ENCODE measurements at places on chromosomes 7 and 10.

DNA sequence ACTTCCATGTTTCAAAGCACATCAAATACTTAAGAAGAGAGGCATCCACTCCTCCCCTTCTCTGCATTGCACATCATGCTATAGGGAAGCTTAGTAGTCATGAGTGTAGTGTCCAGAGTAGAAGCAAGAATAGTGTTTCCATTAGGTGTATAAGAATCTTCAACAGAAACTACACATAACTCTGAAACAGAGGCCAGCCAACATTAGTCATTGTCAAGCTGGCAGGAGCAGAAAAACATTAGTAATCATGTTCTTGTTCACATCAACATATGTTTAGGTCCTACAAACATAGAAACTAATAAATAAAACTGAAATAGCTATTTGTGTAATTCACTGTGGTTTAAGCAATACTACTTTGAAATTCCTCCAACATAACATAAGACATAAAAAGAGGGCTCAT, 370.2 kb downstream of the PPP1R3A start:
- no peak for DNase-seq

GRCh38 chr7:27513885-27514284, 148.8 kb downstream of the HIBADH start:
- no peak for DNase-seq

GRCh38 chr10:27826369-27826768, 80.8 kb upstream of the MKX start:
- DNase-seq, result no peak

- no peak for DNase-seq
These were observed 158.1 kb downstream of the AHR start for GRCh38 chr7:17456541-17456940.

- DNase-seq, result no peak
These were observed 25.8 kb downstream of the PTPRE start for GRCh38 chr10:127932521-127933270.

- no peak for DNase-seq
These were observed 75.9 kb downstream of the GLI3 start for GRCh38 chr7:42161110-42161509.

DNA sequence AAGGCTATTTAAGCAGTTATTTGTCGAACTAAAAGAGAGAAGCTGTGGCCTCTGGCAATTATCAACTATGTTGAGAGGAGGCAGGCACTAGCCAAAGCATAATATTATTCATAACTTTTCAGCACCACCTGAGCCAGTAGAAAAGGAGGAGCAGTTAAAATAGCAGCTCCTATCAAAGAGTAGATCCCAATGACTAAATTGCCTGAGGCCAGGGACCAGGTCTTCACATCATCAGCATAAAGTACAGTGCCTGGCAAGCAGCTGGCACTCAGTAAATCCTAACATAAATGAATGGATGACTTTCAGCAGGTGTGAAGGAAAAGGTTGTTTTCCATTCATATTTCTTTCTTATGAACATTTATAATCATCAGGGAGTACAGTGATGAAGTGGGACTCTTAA, 309.0 kb upstream of the IMMP2L start:
- no peak for DNase-seq

DNA sequence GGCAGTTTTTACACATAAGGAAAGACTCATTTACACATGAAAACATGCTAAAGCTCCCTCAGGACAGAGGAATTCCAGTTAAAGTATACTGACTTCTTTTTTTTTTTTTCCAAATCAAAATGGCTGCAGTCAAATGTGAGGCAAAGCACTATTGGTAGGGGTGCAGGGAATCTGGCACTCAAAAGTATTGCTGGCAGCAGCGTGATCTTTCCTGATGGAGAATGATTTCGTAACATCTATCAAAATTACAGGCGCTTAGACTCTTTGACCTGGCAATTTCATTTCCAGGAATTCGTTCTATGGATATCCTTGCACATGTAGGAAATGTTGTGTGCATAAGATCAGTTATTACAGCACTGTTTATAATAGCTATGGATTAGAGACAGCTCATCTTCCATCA, 65.7 kb downstream of the VSTM4 start:
- peak; percentile 48 for DNase-seq

- DNase-seq, result no peak
These were observed 43.8 kb upstream of the ACSL5 start for GRCh38 chr10:112330162-112330561.

- peak; percentile 62 for DNase-seq
These were observed 6.3 kb upstream of the ZNF503 start for GRCh38 chr10:75407713-75408508.

GRCh38 chr7:22255342-22255741, 101.6 kb downstream of the RAPGEF5 start:
- DNase-seq, result no peak

DNA sequence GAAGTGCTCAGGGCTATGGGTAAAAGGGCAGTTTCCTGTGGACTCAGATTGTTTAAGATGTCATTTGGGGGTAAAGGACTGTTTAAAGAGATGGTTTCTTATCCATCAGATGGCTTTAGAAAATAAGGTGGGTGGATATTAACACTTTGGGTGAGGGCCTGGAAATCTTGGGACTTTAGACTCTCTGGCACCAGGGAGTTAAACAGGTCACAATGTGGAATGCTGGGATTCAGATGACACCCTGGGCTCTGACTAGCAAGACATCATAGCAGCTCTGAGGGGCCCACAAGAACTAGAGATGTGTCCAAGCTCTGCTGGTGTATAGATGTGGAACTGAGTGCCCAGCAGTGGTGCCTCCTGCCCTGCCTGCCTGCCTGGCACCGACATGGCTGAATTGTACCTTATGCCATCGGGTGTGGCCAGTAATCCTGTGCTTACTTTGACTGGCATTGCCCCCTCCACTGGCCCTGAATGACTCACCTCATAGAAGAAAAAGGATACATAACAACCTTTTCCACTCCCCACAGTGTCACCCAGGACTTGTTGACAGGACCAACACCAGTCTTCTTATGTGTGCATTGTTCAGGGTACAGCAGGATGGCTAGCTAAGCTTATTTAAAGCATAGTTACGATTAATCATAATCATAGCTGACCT, 100.0 kb upstream of the PRR15 start:
- no peak for DNase-seq

DNA sequence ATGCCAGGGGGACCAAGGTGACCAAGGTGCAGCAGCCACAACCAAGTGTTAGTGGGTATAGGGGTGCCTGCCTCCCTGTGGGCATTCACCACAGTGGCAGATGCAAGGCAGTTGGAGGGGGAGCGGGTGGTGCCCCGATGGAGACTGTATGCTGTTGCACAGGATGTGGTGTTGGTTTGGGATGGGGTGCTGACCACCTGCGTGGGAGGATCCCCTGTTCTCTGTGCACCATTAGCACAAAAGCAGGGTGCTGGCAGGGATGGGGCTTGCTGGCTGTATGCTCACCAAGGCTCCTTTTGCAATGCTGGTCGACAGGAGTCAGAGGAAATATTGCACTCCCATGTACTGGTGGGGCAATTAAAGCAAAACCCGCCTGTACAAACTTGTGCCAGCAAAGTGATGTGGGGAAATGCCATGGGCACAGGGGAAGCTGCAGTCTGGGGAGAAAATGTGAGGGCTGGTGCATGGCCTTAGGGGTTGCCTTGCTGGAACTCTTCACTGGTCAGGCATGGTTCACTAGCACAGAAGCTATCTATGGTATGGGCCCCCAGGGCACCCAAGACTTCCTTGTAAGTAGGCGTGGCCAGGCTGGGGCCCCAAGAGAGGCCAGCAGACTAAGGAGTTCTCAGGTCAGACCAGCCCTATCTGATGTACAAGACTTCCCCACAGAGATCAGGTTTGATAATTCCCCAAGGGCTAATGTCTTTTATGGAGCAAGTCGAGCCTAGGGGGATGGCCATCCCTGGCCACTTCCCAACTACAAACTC, 51.9 kb upstream of the GNAT3 start:
- no peak for DNase-seq

DNA sequence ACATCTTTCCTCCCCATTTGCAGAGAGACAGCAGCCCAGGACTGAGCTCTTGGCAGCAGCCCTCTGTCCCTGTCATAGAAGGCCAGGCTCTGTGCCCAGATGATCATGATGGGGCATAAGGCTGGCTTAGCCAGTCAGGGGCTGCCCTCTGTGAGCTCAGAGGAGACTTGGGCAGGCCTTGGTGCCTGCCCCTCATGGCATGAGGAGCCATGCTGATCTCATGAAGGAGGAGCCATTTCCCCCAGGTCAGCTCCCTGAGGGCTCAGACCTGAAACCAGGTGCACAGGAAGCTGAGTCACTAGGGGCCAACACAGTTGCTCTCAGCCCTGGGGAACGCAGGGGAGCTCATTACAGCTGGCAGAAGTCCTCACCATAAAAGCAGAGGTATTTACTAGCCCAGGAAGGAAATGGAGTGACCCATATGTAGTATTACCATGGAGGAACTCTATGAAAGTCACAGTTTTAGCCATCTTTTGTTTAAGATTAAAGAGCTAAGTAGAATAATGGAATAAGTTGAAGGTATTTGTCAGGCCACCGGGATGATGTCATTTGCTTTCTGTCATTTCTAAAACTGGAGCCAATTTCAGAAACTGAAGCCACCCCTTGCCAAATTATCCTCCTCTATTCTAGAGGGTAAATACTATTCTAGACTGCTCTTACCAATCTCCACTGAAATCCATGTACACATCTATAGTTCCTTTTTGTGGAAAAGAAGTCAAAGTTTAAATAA, 362.4 kb upstream of the ZNF32 start:
- DNase-seq, result no peak

- no peak for DNase-seq
These were observed 64.6 kb downstream of the HERC4 start for GRCh38 chr10:68010426-68010940.

DNA sequence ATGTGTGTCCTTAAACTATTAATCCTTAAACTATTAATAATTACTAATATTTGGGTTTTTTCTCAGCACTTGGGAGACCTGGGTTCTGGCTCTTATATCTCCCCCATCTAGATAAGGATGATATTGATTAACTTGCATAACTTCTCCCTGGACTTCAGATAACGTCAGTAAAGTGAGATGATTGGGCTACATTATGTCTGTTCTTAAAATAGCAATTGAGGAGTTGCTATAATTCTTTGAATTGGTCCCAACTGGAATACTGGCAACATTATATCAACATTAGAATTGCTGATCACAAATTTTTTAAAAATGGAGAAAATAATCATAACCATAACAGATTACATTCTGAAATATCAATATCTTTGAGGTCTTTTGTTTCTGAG, 1.9 kb downstream of the APBB1IP start:
- no peak for DNase-seq

DNA sequence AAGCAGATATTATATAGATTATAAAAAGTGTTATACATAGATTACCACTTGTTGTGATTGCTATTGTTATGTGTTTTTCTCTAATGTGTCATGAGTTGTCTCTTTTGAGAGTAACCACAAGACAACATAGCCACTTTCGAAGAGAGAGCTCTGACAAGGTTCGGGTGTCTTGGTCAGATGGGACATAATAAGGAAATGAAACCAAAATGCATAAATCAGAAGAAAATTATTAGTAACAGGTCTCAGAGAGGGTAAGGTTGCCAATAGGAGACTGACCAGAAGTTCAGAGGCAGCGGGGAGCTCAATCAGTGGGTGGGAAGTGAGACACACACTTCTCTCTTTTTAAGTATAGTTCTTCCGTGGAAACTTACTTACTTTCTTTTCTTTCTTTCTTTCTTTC, 639.2 kb upstream of the POT1 start:
- DNase-seq, result no peak

DNA sequence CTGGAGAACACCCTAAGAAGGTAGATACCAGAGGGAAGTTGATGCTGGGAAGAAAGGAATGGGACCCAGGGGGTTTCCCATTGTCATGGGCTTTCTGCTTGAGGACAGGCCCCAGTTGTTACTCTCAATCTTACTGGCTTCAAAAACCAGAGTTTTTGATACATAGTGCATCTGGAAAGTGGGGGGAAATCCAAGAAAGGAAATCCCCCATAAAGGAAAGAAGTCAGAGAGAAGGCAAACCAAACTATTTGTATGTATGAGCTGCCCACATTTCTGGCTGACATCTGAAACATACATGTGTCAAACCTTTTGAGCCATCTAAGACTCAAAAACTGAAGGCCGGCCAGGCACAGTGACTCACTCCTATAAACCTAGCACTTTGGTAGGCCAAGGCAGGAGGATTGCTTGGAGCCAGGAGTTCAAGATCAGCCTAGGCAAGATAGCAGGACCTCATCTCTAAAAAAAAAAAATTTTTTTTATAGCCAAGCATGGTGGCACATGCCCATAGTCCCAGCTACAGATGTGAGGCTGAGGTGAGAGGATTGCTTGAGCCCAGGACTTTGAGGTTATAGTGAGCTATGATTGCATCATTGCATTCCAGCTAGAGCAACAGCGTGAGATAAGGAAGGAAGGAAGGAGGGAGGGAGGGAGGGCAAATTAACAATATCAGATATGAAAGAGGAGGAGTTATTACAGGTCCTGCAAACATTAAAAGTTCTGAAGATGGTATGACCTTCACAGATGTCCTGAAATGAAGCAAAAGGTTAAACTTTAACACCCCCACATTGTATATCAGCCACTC, 6.7 kb upstream of the COA1 start:
- DNase-seq, result no peak

GRCh38 chr7:1562597-1563051, 6.6 kb upstream of the TMEM184A start:
- DNase-seq, result no peak

GRCh38 chr7:28145931-28146330, 34.7 kb downstream of the JAZF1 start:
- no peak for DNase-seq

GRCh38 chr7:56537477-56537876, 421.3 kb upstream of the NUPR2 start:
- no peak for DNase-seq

GRCh38 chr10:83564889-83565588, 574.3 kb upstream of the GHITM start:
- no peak for DNase-seq

DNA sequence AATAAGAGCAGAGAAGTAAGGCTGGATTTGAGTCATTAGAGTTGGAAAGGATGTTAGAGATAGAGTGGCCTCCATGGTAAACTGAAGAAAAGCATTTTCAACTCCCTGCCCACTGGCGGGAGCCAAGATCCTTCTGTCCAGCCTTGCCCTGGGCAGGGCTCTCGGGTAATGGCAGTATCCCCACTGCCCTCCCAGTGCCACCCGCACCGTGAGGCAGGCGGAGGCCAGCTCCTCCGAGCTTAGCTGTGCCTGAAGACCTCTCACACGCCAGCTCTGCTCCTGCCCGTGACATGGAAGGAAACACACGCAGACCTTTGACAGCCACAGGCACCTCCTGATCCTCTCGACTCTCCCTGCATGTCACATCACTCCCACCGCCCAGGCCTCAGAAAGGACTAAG, 22.3 kb downstream of the BCCIP start:
- no peak for DNase-seq

- DNase-seq, result no peak
These were observed 12.3 kb upstream of the CYTH3 start for GRCh38 chr7:6284461-6285360.

GRCh38 chr10:132404169-132404880, 7.3 kb downstream of the PWWP2B start:
- no peak for DNase-seq

DNA sequence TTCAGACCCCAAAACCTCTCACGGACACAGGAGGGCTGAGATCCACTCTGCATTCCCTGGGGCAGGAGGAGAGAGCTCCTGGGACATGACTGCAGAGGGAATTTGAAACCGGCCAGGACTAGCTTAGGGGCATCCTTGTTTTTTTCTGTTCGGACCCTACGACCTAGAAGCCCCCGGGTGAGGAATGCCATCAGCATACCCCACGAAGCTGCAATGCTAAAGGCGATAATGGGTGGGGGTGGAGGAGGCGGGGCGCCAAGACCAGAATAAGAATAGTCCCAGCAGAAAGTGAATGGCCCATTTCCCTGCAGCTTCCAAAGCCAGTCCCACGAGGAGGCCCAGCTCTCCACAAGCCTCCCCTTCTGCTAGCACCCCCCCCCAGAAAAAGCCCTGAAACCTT, 4.0 kb downstream of the PDGFA start:
- DNase-seq, result no peak

- peak; percentile 4 for DNase-seq
These were observed 38.0 kb downstream of the USP6NL start for GRCh38 chr10:11573497-11573896.

Measured in hindlimb muscle (tissue), 1 donor.